Immature natural killer cell (primary cell): ENCODE measurements at places on chromosomes 5 and 9. TPM values are rescaled to one million over a fixed set of nuclear protein-coding genes. Genes with fewer than 3 reads are reported as not detected.

DNM1 gene
- not detected for polyA plus RNA-seq

DNA sequence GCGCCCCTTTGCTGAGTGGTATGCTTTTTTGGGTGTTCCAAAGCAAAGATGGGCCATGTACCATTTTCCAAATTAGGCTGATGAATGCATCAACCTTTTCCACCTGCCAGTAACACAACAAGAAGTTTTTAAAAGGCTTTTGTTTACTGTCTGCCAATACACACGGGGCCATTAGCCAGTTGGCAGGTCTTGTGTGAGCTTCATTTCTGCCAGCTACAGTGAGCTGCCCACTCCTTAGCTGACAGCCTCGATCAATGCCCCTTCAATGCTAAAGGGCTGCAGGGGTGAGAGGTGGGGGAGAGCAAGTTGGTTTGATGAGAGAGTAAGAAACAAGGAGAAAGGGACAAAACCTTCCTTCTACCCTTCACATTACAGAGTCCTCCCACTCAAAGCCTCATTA lies 128.7 kb downstream of the C5orf15 start:
- DNase-seq, result no peak

TAL2 gene
- polyA plus RNA-seq, result not detected

IL7R gene
- polyA plus RNA-seq, result 36.8 TPM

GRCh38 chr5:140146523-140146842 lies 20.7 kb downstream of the IGIP start:
- DNase-seq, result no peak

- no peak for DNase-seq
These were observed 294.6 kb downstream of the BNC2 start for GRCh38 chr9:16575986-16576245.

GRCh38 chr5:42163083-42163482 lies 238.0 kb downstream of the FBXO4 start:
- DNase-seq, result no peak

SLC25A2 gene
- polyA plus RNA-seq, result not detected

- DNase-seq, result no peak
These were observed 615 bp downstream of the PSMD5 start for GRCh38 chr9:120841930-120842684.

- no peak for DNase-seq
These were observed 426.2 kb upstream of the BRINP1 start for GRCh38 chr9:119795395-119795794.

DNA sequence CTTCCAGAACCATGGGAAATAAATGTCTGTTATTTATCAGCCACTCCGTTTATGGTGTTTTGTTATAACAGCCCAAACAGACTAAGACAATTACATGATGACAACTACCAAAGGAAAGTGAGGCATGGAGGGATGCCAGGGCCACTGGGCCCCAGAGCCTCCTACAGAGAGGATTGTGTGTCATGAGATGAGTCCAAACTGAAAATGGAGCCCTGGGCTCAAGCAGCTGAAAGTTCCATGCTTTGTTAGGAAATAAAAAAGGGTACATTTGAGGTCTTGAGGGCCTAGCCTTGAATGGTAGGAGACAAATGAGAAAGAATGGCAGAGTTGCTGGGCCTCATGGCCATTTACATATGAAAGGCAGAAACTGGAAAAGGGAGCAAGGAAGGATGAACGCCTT lies 586.5 kb downstream of the CETN3 start:
- DNase-seq, result no peak

- DNase-seq, result no peak
These were observed 15.8 kb downstream of the PSMB7 start for GRCh38 chr9:124399323-124399967.

- no peak for DNase-seq
These were observed 44.8 kb upstream of the STARD4 start for GRCh38 chr5:111557111-111557510.
